NCI-H1105 treated with DMSO at 0.1 percent for 48 hours (cell line): ENCODE measurements at places on chromosomes 2 and 18.

DNA sequence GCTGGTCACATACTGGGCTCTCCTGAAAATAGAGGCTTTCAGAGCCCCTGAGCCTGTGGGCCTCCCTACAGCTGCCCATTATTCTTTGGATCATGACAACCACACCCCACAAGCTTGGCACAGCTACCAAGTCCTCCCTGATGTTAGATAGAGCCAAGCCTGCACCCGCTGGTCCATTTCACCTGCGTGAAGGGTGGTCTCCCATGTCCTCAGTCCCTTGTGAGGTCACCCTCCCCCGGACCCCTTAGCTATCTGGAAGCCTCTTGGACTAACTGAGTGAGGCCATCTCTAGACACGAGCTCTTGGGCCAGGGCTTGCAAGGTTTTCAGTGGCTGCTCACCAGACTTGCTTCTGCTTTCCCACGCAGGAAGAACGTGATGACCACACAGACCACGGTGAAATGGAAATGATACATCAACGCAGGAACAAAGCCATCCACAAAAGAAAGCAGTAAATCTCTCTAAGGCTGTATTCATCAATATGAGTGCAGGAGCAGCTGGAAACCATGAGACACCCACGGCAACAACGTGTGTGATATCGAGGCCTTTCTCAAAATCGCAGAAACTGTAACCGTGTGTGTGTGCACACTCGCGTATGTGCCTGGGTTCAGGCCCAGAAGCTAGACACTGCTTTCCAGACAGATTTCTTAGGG lies 10.1 kb upstream of the MAL start:
- no peak for DNase-seq

- no peak for DNase-seq
Measured at GRCh38 chr18:45334191-45334590, 281.1 kb upstream of the SLC14A2 start.

- no peak for DNase-seq
Measured at GRCh38 chr2:3504741-3505140, 14.6 kb downstream of the ADI1 start.

GRCh38 chr2:191555092-191555742 lies 122.7 kb upstream of the NABP1 start:
- DNase-seq, result peak; percentile 65

- DNase-seq, result no peak
Measured at GRCh38 chr18:47294801-47295200, 43.3 kb upstream of the SKOR2 start.

DNA sequence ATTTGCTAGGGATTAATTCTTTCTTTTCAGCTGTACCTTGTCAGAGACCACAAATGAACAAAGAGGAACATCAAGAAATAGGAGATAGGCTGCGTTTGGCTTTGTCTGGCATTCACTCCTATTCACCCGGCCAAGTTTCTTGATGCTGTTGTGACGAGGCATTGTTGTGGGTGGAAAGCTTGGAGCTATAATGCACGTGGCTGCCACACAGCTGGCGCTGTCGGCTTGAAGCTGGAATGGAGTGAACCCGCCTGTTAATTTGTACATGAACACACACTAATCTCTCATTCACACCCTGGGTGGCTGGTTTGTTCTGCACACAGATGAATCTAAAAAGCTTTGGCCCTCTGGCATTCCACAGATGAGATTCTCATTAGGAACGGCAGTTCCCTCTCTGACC lies 274.9 kb upstream of the GYPC start:
- no peak for DNase-seq

DNA sequence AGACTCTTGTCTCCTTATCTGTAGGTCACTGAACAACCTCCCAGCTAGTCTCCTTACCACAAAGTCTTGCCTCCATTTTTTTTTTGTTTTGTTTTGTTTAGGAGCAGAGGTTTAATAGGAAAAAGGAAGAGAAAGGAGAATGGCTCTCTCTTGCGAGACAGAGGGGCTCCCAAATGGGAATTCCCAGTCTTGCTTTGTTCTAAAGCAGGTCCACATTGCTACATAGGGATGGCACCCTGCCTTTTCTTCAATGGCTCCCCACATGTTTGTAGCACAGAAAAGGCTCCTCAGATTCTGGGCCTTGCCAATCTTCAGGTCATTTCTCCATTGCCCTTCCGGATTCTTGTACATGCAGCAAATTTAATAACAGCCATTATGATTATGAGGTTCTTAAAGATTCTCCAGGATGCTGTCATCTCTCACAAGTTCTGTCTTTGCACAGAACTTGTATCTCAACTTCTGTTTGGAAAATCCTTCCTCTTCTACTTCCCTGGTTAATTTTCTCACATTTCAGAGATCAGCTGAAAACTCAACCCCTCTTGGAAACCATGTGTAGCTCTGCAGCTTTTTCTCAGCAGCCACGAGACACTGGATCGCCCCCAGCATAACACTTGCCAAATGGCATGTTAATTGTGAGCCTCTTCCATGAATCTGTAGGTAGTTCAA lies 23.6 kb downstream of the IL1F10 start:
- DNase-seq, result no peak

DNA sequence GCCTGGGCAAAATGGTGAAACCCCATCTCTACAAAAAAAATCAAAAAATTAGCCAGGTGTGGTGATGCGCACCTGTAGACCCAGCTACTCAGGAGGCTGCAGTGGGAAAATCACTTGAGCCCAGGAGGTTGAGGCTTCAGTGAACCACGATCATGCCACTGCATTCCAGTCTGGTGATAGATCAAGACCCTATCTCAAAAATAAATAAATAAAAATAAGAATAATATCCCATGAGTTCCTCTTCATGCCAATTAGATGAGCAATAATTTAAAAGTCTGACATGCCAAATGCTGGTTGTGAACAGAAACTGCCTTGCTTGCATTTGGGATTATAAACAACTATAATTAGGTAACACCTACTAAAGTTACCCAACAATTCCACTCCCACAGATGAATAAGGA lies 22.1 kb upstream of the ANKRD44 start:
- no peak for DNase-seq

DNA sequence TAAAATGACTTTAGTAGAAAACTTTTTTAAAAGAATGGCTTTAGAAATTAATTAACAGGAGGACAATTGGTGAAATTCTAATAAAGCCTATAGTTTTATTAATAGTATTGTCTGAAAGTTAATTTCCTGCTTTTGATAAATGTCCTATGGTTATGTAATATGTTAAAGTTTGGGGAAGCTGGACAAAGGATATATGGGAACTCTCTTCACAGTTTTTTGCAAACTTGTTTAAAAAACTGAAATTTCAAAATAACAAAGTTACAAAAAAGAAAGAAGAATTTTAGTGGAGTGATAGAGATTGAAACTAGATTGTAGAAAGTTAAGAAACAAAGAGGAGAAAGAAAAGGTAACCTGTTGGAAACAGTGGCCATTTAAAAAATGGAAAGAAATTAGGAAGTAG lies 67.3 kb downstream of the SEMA4F start:
- DNase-seq, result no peak

GRCh38 chr2:119126650-119127049 lies 31.9 kb downstream of the C1QL2 start:
- DNase-seq, result no peak

GRCh38 chr2:239752951-239753350 lies 272.2 kb downstream of the NDUFA10 start:
- no peak for DNase-seq

- peak; percentile 30 for DNase-seq
Measured at GRCh38 chr2:134131681-134132489, 122.0 kb upstream of the MGAT5 start.

DNA sequence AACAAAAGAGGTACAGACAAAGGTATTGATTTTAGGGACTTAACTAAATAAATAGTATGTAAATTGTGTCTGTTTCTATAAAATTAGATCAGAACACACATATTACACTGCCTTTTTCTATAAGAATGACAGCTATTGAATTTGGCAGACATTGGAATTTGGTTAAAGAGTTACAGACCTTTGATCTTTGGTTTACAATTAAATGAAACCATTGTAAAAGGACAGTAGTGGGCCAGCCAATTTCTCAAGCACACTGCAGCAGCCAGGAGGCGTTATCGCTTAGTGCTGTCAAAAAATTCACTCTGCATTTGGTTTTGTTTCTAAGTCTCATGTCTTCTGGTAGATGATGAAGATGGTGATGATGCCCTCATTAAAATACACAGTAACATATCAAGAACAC lies 175.9 kb downstream of the NR4A2 start:
- no peak for DNase-seq

- DNase-seq, result no peak
Measured at GRCh38 chr18:5297597-5297996, 2.1 kb upstream of the ZBTB14 start.

- no peak for DNase-seq
Measured at GRCh38 chr2:150729495-150729955, 242.1 kb upstream of the RND3 start.

DNA sequence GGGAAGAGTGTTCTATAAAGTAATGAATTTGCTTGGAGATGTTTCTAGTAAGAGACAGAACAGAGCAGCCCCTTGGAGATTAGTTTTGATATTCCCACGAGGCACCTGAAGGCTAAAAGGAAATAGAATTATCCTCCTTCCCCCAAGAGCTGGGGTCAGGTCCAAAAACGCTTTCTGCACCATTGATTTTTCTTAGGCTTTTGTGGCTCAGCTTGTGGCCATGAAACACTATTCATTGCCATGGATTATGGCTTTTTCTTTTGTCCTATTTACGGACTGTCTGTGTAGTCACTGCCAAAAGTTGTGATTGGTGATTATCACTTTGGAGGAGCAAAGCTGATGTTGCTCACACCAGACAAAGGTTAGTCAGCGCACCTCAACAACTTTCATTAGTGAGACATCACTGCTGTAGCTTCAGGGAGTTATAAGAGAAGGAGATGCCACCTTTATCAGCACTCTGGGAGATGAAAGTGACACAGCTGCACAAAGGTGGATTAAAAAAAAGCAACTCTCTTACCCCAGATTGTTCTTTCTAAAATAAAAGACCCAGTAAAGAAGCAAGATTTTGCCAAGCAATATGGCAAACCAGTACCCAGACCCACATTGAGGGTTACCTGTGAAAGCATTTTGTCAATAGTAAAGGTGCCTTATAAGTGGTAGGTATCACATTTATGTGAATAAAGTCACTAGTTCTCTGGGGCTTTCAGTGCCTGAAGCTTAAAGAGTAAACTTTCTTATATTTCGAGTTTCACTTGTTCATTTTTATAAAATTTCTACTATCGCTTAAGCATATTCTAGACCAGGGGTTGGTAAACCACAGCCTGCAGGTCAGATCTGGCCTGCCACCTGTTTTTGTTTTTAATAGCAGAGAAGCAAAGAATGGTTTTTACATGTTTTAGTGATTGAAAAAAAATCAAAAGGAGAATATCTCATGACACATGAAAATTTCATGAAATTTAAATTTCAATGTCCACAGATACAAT lies 10.6 kb downstream of the CXCR4 start:
- DNase-seq, result no peak

DNA sequence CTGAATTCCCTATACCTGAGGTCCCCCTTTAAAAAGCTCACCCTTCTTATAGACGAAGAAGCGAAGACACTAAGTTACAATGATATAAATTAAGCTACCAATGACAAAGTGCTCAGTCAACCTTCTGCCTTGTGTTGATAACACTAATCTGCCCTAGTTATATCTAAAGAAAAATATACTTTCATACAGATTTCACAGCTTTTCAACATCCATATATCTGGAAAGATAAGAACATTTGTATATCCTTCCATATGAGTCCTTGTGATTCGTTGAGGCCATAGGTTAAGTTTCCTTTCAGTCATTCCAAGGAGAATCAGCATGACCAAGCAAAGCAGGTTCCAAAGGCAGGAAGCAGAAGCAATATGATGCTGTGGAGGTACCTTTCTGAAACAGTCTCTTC lies 46.8 kb downstream of the XRCC5 start:
- no peak for DNase-seq

DNA sequence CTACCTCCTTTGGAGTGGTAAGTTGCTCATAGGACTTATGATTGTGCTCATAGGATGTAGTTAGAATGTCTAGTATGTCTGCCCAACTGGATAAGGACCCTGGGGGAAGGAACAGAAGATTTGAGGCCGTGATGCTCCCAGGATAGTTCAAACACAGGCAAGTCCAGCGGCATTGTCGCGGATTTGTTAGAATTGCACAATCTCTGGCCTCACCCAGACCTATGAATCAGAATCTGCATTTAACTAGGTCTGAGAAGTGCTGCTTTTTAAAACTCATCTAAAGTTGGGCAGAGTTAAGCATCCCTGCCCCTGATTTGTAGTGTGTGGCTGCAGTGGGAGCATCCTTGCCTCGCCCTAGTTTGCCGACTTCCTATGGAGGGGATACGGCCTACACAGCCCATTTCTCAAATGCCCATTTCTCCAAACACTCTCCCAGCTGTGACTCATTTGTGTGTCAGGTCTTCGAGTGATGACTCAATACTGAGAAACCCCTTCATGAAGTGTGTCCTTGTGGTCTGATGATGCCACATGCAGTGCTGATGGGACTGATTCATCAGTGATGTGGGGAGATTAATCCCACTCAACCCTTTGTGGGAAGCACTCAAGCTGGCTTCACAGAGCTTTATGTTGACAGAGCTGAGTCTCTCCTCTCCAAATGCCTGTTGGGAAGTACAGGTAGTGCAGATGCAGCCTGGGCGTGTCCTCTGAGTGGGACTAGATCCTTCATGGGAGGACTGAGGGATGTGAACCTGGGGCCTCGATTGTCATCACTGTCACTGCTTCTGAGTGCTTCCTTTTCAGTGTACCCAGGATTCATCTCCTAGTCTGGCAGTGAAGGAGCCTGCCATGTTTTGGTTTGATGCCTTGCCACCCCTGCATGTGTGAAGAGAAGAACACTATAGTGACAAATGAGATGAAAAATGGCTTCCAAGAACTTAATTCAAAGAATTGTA lies 18.7 kb downstream of the SMIM21 start:
- no peak for DNase-seq

GRCh38 chr2:85066006-85066740 lies 67.0 kb upstream of the TCF7L1 start:
- DNase-seq, result no peak

DNA sequence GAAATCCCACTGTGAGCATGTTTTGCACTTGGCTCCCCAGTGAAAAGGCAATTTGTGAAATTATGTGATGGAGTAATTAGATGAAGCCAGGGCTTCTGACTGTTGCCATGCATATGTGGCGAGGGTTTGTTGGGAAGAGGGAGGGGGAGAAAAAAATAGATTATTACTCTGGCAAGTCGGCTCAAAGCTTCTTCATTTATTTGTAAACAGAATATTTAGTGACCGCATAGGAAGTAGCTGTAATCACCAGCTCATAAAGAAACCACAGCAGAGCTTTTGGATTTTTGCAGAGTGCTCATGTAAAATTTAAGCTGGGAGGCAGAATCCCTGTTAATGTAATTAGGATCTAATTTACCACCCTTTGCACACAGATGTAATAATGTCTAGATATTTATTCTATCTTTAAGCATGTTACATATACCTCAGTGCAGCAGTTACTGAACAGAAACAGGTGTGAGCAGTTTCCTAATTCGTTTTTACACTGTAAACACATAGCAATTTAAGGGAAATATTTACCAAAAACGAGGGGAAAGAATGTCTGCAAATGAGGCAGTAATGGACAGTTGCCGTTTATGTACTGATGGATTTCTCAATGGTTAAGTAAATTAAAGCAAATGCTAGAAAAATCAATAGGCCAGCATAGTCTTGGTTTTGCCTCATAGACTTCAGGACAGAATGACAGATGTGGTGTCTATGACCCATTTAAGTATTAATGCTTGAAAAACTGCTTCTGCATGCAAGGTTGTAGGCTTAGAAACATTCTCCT lies 87.9 kb downstream of the MEIS1 start:
- no peak for DNase-seq
